ENCODE measurements at places on chromosomes 4 and X. TPM values are rescaled to one million over a fixed set of nuclear protein-coding genes. Genes with fewer than 3 reads are reported as not detected.

Gene SYTL4
- polyA plus RNA-seq = 11.0 TPM

Gene MAGEE2
- 0.56 TPM for polyA plus RNA-seq

Gene NALF2
- polyA plus RNA-seq = 4.8 TPM

Gene ADH4
- 0.19 TPM for polyA plus RNA-seq

GRCh38 chr4:151173871-151174270 lies 74.4 kb downstream of the RPS3A start:
- no peak for DNase-seq

DNA sequence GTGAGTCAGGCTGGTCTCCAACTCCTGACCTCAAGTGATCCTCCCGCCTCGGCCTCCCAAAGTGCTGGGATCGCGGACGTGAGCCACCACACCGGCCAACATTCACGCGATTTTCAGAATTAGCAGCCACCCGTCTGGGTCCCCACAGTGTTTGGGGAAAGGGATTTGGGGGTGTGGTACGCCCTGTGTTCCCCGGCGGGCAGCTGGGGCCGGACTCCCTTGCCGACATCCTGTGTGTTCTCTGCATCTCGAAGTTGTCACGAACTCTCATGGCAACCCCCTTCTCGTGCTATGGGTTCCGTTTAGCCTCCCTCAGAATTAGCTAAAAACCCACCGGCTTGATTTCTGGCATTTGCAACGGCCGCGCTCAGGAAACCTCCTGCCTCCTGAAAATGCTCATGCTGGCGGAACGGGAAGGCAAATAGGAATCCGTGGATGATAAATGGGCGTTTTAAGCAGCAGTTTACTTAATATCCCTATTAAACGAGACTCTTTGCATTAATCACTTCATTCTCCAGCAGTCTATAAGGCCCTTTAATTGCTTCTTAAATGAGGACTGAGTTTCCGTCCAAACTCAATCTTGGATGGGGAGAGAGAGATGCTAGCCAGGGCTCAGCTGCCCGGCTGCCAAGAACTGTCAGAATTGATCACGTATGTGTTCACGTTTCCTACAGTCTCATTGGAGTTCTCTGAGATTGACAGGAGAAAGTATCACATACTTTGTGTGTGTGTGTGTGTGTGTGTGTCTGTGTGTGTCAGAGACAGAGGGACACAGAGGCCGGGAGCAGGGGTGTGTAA lies 78.9 kb upstream of the PPP2R3B start:
- DNase-seq = no peak

GRCh38 chrX:144627947-144628346 lies 619.4 kb upstream of the SPANXN1 start:
- DNase-seq = no peak

Data from brain (organoid and tissue), 16 donors.